CD4-positive, alpha-beta T cell treated with Interleukin-15 for 4 hours (primary cell): ENCODE measurements at places on chromosomes 5 and 9.

DNA sequence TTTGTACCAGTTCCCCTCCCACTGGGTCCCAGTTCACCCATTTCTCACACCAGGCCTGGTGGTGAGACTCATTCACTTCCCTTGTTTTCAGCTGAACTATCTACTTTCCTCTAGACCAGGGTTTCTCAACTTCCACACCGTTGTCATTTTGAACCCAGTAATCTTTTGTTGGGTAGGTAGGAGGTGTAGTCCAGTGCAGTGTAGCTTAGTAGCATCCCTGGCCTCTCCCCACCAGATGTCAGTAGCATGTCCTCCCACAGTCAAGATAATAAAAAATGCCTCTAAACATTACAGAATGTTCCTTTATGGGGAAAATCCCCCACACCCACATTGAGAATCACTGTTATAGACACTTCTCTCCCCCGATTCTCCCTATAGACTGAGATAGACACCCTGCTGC lies 299.1 kb downstream of the EPB41L4A start:
- no peak for DNase-seq

- DNase-seq = no peak
Observed at GRCh38 chr9:105969636-105970035, 275.3 kb downstream of the TMEM38B start.

DNA sequence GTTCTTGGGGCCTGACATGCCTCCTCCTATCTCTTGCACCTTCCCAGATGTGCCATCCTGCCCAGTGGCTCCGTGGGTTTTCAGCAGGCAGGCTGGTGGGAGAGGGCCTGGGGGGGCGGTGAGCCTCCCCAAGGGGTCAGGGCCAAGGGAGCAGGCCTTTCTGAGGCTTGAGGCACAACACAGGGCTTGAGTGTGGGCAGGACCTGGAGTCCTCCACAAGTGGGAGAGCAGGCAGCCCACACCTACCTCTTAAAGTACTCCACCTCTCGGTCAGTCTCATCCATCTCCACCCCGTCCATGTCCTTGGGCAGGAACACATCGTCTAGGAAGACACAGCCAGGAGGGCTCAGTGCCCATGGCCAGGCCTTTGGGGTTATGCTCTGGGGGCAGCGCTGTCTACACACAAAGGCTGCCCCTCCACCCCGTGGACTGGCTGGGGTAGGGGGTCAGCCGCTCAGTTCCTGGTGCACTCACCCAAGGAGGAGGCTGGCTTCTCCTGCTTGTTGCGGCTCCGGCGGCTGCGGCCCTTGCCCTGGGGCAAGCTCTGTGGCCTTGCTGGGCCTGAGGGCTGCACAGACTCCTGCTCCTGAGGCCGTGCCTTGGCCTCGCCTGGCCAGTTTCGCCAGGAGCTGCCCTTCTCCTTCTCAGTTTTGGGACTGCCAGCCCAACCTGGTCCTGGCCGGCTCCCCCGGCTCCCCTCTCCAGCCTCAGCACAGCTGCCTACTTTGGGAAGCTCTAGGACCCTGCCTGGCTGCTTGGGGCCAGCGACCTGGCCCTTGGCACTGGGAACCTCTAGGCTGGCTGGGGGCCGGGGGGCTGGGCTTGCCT lies 7.2 kb upstream of the DDX41 start:
- DNase-seq = no peak

- no peak for DNase-seq
Observed at GRCh38 chr5:2217219-2217618, 334.5 kb upstream of the IRX4 start.

- DNase-seq = no peak
Observed at GRCh38 chr5:56206126-56206910, 26.8 kb downstream of the ANKRD55 start.

DNA sequence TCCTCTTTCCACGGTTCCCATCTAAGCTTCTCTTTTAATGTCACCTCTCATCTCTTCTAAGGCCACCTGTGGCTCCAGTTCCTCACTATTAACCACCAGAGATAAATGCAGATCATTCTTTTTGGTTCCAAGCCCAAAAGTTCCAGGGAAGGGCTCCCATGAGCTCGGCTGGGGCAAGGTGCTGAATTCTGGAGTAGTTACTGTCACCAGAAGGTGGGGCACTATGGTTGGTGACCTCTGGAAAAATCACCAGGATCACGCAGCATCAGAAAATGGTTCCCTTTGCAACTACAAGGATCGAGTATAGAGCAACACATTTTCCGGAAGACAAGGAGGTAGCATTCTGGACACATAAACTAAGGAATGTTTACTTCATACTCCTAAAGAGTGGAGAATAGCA lies 528.7 kb upstream of the DAP start:
- no peak for DNase-seq

- DNase-seq = no peak
Observed at GRCh38 chr5:98205691-98206461, 567.6 kb upstream of the RGMB start.
